ENCODE measurements at places on chromosomes 7 and 10.

DNA sequence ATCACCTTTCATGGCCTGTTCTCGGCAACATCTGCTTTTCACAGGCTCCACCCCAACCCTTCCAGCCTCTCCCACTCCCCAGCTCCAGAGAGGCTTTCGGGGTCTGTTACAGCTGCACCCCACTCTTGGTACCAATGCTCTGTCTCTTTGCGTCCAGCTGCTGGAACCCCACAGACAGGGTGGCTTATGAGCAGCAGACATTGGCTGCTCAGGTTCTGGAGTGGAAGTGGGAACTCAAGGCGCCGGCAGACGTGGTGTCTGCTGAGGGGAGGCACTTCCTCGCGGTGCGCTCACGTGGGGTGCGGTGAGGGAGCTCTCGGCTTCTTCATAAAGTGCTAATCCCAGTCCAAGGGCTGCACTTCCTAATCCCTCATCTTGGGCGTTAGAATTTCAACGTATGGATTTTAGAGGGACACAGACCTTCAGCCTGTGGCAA, 185.7 kb downstream of the ELFN1 start:
- no peak for DNase-seq

- no peak for DNase-seq
Measured at GRCh38 chr10:61588770-61589211, 73.9 kb upstream of the CABCOCO1 start.

- DNase-seq = no peak
Measured at GRCh38 chr10:35848412-35848811, 206.3 kb upstream of the FZD8 start.

DNA sequence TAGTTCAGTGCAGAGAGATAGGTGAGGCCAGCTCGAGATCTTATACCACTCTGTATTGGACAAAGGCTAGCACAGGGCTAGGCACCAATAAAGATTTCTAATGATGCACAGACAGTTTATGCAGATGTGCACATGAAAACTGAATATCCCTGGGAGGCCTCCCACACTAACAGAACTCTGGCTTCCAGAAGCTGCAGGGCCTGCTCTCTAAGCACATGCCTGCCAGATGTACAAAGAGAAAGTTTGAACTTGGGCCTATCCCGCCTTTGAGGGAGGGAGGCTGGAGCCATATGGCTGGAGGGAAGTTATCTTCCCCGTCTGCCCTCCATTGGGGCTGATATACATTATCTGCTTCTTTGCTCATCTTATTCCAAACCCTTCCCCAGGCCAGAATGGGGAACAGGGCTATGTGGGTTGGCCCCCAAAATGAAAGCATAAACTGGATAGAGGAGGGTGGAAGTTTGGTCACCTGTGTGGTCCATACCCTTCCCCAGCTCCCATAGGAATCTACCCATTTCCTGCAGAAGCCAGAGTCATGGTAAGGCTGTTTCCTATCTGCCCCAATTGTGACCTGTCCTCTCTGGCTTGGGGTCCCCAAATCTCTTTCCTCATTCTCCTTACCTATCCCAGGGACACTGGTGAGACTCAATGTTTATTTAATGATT, 3.8 kb downstream of the KAZALD1 start:
- DNase-seq = no peak

GRCh38 chr7:72187179-72187578, 225.0 kb downstream of the CALN1 start:
- no peak for DNase-seq

DNA sequence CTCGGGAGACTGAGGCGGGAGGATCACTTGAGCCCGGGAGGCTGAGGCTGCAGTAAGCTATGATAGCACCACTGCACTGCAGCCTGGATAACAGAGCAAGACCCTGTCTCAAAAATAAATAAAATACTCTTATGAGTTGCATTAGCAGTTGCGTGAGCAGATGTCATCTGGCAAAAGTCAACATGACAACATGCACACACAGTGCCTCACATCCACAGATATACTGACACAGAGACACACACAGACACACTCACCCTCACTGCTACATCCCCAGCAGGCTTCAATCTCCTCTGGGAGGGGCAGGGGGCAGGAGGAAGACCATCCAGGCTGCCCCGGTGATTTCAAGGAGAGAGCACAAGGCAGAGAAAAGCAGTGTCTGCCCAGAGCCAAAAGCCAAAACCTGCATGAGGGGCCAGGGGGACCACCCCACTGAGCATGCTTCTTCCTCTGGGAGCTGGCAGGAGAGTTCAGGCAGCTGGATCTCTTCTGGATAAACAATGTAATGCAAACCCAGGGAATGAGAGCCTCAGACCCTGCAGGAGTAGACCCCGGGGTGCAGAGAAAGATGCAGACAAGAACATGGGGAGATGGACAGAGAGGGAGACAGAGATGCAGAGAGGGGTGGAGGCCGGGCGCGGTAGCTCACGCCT, 9.6 kb upstream of the ELN start:
- DNase-seq = no peak

DNA sequence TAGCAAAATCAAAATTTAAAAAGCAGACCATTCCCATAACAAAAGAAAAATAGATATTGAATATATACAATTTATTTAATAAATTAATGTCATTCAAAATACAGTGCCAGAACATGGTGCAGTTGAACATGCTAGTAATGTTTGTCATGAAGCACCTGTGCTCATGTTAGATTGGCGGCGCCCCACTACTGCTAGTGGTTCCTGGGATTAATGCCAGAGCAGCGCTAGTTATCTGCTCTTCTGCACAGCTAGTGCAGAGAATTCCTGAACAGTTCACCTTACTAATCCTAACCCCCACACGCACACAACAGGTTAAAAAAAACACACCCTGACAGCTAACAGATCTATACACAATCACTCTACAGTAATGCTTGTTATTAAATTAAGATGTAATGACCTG, 23.4 kb downstream of the KBTBD2 start:
- DNase-seq = no peak

DNA sequence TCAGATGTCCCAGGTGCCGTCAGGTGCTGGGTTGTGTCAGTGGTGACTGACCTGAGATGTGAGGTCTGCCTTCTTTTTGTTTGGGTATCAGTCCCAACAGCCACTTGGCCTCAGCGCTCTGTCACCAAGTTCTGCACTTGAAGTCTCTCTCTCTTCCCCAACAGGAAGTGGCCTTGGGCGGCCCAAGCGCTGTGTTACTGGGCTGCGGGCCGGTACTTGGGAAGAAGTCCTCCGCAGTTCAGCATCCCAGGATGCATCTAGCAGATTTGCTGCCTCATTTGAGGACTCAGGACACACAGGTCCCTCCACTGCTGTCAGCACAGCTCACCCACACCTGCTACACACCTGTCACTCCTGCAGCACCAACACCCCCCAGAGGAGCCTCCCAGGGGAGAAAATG, 40.1 kb downstream of the LYZL2 start:
- DNase-seq = no peak

DNA sequence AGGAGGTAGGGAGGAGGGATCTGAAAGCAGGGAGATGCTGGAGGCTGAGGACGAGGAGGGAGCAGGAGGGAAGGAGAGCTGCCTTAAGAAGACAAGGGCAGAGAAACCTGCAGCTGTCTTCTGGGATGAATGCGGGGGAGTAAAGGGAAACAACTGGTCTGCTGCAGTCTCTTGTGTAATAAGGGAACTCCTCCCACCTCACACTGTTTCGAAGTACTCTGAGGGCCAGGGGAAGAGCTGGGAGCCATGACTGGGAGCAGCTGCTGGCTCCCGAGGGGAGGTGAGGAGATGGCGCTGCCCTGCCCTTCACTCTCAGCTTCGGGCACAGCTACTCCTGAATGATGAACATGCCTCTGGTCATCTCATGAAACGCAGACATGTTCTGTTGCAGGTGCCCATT, 65.1 kb downstream of the CLEC2L start:
- DNase-seq = no peak

- DNase-seq = no peak
Measured at GRCh38 chr10:90480466-90480865, 377.4 kb downstream of the HTR7 start.

DNA sequence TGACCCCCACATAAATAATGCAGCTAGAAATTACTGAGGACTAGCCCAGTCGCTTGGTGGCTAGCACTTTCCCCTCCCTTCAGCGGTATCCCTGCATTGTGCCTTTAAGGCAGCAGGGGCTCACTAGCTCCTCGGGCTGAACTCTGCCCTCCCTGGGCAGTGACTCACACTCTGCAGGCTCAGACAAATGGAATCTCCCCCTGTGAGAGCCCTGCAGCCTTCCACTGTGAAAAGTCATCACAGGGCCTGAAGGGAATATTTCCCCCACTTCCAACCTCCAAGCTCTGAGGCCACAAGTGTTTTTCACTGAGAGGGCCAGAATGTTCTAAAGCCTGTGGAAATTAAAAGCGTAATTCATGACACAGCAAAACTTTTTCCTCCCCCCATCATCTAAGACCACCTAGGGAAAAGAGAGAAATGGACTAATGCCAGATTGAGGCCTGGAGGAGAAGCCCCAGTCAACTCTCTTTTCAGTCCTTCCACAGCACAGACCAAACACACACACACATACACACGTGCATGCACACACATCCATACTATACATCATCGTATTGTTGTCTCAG, 93.6 kb upstream of the COL1A2 start:
- DNase-seq = no peak

GRCh38 chr10:86671985-86672710, 3.8 kb downstream of the LDB3 start:
- no peak for DNase-seq

DNA sequence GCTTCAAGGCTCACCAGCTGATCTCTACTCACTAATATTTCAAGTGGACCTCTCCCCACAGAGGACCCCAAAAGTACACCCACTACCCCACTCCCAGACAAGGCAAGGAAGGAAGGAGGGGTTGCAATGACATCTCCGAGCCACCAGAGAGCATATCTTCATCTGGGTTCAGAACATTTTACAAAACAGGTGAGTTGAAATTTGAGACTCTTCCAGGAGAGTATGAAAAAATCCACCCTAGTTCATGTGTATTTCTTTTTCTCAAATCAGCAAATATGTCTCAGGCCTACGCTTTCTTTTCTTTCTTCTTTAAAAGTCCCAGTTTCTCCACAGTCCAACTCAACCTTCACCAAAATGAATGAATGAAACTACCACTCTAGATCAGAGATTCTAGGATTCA, 61.9 kb downstream of the SGMS1 start:
- no peak for DNase-seq

Data from stimulated activated naive CD8-positive, alpha-beta T cell treated with anti-CD3 and anti-CD28 coated beads, Interleukin-15, amount 100 ng/mL, for 72 hours (primary cell).